Activated T-helper 17 cell treated with anti-CD3 and anti-CD28 coated beads, Interleukin-2, amount 50 U/mL, for 72 hours (primary cell): ENCODE measurements at places on chromosomes 12 and 14.

- ATAC-seq: peak; percentile 56
Measured at GRCh38 chr14:60723116-60723906, 840 bp downstream of the SIX4 start.

DNA sequence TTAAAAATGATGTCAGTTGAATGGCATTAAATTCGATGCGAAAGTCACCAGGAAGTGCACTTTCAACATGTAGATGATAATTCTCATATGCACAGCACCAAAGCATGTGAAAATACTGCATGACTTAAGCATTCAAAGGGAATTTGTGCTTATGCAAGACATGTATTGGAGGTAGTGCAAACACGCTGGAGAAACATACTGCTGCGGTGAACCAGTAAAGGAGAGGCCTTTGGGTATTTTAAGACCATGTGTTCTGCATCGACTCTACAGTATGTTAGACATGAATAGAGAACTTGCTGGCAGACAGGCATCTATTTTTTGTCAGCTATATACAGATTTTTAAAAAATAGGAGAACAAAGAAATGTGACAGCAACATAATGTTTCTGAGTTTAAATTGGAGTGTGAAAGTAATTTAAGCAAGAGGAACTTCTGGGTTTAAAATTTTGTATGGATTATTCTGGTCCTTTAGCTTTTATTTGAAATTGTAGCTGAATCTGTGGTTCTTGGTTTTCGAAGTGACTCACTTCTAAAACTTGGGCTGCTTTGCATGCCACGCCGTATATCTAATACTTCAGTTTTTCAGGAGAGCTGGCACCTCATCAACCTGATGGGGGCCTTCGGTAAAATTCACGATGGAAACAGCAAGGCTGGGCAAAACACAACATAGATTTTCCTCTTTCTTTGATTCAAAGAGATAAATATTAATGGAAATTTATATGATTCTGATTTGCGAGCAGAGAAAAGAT, 408.7 kb downstream of the APAF1 start:
- ATAC-seq: no peak

GRCh38 chr12:110688446-110689280, at the start of gene HVCN1:
Gene HVCN1 (minus strand): TSS chr12:110689115. CDS start chr12:110683245, 5,870 bp downstream.
- peak; percentile 62 for ATAC-seq

GRCh38 chr12:67288561-67288960, 19.4 kb downstream of the CAND1 start:
- ATAC-seq: no peak

- ATAC-seq: peak; percentile 83
Measured at GRCh38 chr12:52251367-52252051, 18.5 kb downstream of the KRT7 start.

GRCh38 chr14:86961106-86961716, 1031.8 kb downstream of the GALC start:
- no peak for ATAC-seq

GRCh38 chr14:95522116-95522515, 5.7 kb upstream of the SYNE3 start:
- ATAC-seq: no peak

- ATAC-seq: no peak
Measured at GRCh38 chr12:71442567-71442931, 3.0 kb downstream of the LGR5 start.

- no peak for ATAC-seq
Measured at GRCh38 chr12:16499611-16500010, 106.4 kb downstream of the LMO3 start.

GRCh38 chr12:5650829-5651461, 219.0 kb downstream of the NTF3 start:
- no peak for ATAC-seq
